ENCODE measurements at places on chromosomes 5 and 9. TPM values are rescaled to one million over a fixed set of nuclear protein-coding genes. Genes with fewer than 3 reads are reported as not detected.

NR2F1 gene
- 0.48 TPM for total RNA-seq

NR5A1 gene
- total RNA-seq: not detected

PCDHGB5 gene
- total RNA-seq: 0.50 TPM

DEPDC1B gene
- total RNA-seq: 21.5 TPM

CTXN3 gene
- not detected for total RNA-seq

NUTM2F gene
- total RNA-seq: not detected

PELO gene
- 22.8 TPM for total RNA-seq

IFNB1 gene
- total RNA-seq: not detected

HACD4 gene
- total RNA-seq: 1.1 TPM

SAXO1 gene
- not detected for total RNA-seq

ANKRD18A gene
- total RNA-seq: not detected

ADRA1B gene
- not detected for total RNA-seq

OR2S2 gene
- total RNA-seq: not detected

All from SK-MEL-5 (cell line).